ENCODE measurements at places on chromosomes 6 and 20.

- DNase-seq = no peak
Observed at GRCh38 chr6:151286214-151286613, 46.4 kb downstream of the AKAP12 start.

DNA sequence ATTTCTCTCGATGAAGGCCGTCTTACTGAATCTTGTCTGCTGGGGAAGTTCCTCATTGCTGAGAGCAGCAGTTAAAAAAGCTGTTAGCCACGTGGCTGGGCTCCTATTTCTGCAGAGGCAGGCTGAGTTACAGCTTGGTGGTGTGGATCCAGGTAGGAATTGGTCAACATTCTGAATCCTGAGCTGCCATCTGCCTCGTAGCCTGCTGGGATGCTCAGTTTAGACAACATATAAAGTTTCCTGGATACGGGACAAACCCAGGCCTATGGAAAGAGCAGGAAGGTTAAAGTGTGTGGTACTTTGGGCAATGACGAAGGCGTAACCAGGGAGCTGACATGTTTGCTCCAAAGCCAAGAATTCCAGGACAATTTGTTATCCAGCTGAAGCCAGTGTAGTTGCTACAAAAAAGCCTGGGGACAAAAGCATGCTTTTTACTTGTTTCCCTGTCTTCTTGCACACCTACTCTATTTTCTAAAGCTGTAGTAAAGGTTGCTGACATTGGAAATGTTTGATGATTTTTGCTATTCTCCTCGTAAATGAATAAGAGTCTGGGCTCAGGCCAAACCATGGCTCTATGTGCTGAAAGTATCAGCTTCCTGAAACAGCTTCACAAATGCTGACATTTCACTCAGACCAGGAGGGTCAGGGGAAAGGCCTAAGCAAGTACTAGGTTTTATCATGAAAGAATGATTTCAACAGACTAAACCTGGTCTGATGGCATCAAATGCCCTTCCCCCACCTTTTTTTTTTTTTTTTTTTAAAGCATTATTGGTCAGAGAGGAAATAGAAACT lies 12.4 kb upstream of the MYLK2 start:
- no peak for DNase-seq

DNA sequence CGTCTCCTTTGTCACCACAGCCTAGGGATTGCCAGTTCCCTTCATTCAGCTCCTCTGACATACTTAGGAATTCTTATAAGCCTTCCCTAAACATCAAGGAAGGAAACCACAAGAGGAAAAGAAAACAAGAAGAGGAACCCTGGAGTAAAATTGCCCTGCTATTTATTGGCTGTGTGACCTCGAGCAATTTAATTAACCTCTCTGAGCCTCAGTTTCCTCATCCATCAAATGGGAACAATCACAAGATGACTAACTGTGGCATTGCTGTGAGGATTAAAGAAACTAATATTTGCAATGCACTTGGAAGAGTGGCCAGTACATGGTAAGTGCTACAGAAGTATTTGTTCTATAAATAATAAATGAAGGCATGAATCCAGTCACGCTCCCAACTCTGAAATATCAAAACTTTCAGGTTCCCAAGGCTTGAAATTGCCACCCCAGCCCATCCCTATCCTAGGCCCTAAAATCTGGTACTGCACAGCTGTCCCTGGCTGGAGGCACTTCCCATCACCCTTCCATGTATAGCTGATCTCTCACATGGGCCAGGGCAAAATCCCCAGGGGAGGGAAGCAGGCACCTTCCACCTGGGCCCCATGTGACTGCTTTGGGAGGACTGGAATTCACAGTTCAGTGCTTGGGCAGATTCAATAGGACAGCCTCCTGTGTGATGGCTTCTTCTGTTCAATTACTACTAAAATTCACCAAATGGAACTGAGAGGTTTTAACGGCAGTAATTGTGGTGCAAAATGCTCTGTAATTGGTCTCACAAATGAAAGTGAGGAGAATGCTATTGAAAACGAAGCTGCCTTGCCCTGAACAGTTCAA lies 78.0 kb upstream of the MAFB start:
- no peak for DNase-seq

- DNase-seq = no peak
Observed at GRCh38 chr20:22566876-22567658, 17.3 kb downstream of the FOXA2 start.

DNA sequence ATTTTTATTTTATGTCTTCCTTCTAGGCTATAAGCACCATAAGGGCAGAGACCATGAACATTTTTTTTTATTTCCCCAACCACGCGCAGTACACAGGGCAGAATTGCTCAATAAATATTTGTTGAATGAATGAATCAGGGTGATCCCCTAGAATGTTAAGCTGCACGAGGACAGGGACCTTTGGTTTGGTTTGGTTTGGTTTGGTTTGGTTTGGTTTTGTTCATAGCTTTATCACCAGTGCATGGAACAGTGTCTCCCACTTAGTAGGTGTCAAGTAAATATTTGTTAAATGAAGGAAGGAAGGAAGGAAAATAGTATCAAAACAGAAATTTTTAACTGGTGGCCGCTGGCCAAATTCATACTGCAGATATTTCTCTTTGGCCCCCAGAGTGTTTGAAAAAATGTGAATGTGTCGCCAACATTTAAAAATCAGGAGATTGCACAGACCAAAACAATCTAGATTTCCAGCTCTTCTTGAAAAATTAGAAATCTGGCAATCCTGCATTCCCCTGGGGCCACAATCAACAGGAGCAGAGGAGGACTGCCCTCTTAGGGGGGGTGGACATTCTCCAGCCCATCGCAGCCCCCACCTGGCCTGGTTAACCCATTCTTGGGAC lies 205.3 kb downstream of the EYA2 start:
- no peak for DNase-seq

- DNase-seq = no peak
Observed at GRCh38 chr20:41499961-41500725, 118.0 kb downstream of the CHD6 start.

GRCh38 chr20:4812641-4813075 lies 90.9 kb downstream of the PRND start:
- no peak for DNase-seq

- no peak for DNase-seq
Observed at GRCh38 chr6:135008072-135008940, 46.3 kb downstream of the HBS1L start.

DNA sequence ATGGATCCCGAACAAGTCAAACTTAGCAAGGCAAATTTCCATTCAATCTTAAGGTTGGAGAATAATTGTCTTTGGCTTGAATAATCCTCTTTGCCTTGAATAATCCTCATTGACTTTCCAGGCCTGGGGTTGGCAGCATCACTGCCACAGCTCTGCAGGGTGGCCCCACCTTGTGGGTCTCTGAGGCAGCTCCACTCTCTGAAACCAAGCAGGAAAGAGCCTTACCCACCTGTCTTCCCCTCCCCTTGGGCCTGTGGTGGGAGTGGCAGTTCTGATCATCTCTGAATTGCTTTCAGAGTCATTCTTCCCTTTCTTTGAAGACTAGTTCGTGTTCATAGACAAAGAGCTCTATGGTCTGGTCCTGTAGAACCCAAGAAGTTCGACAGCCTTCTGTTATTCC lies 47.5 kb downstream of the KCNQ5 start:
- no peak for DNase-seq

- no peak for DNase-seq
Observed at GRCh38 chr20:46255440-46256104, 52.7 kb downstream of the CDH22 start.

Data from stimulated activated CD8-positive, alpha-beta memory T cell treated with anti-CD3 and anti-CD28 coated beads, Interleukin-4, amount 100 ng/mL, for 4 hours (primary cell).